Temporal lobe (tissue), 4 donors: ENCODE measurements at places on chromosomes 2 and 18. TPM values are rescaled to one million over a fixed set of nuclear protein-coding genes. Genes with fewer than 3 reads are reported as not detected.

Gene SPAST
- total RNA-seq, result 136 TPM

Gene LAPTM4A
- 41.6 TPM for total RNA-seq

Gene AQP12A
- not detected for total RNA-seq

Gene UPP2
- 2.2 TPM for total RNA-seq

Gene SERPINB13
- total RNA-seq, result under 0.01 TPM

Gene REG3G
- not detected for total RNA-seq

Gene GRHL1
- 3.2 TPM for total RNA-seq

Gene GNAL
- total RNA-seq, result 80.6 TPM

Gene CDK15
- total RNA-seq, result under 0.01 TPM

Gene CLEC4F
- not detected for total RNA-seq

Gene NT5C1B
- total RNA-seq, result not detected

Gene TUBA3D
- total RNA-seq, result not detected

Gene ACTG2
- 0.98 TPM for total RNA-seq

Gene ERFE
- 0.74 TPM for total RNA-seq

Gene HOXD12
- not detected for total RNA-seq

Gene COBLL1
- total RNA-seq, result 8.6 TPM

Gene NCKAP5
- 9.3 TPM for total RNA-seq

Gene CTAGE1
- total RNA-seq, result not detected

Gene SESTD1
- 88.8 TPM for total RNA-seq

Gene GKN1
- total RNA-seq, result 2.0 TPM

Gene REG1B
- total RNA-seq, result not detected

Gene MRPL30
- total RNA-seq, result 49.4 TPM

Gene CDCA7
- 14.3 TPM for total RNA-seq

Gene CXCR1
- not detected for total RNA-seq

Gene HOXD3
- total RNA-seq, result not detected

Gene MYO7B
- under 0.01 TPM for total RNA-seq

Gene KIF5C
- total RNA-seq, result 366 TPM

Gene CNTNAP5
- total RNA-seq, result 26.6 TPM

Gene ITGA4
- total RNA-seq, result 5.9 TPM

Gene CNRIP1
- total RNA-seq, result 67.4 TPM

Gene USP37
- total RNA-seq, result 32.5 TPM

Gene WNT6
- not detected for total RNA-seq

Gene CHN1
- 41.1 TPM for total RNA-seq

Gene TUBA3E
- total RNA-seq, result not detected

Gene C2orf66
- total RNA-seq, result 0.25 TPM
